ENCODE measurements at places on chromosomes 1 and 21.

GRCh38 chr1:51973587-51974474 is 16.7 kb downstream of the RAB3B start:
- DNase-seq: no peak

DNA sequence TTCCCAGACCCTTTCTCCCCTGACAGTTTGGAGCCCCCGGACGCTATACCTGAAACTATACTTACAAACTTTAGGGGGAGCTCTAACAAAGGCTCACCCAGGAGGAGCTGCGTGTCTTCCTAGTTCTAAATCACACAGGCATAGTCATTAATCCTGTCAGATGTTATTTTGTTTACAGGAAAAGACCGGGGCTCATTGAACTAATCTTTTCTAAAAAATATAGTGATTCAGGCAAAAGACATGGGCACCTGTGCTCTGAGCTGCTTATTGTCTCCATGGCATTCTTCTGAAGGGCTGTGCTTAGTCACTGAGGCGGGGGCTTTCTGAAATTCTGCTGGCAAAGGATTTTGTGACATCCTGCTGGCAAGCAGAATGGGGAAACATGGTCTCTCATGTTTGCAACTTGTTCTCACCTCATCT is 1577.0 kb downstream of the NCAM2 start:
- peak; percentile 52 for DNase-seq

DNA sequence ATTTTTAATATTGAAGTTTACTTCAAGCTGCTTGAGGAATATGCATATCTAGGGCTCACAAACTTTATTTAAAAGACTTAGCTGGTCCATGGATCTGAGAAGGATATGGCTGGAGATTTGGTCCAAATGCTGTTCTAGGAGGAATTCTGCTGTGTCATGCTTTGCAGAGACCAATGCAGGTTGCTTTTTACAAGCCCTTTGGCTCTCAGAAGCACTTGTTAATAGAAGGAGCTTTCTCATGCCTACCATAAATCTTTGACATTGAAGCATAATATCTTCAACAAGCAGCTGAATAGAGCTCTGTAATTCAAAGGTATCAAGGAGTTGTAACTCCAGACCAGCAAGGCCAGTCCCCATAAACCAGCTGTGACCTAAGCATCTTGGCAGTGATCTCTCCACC is 299.1 kb downstream of the HHAT start:
- DNase-seq: no peak

GRCh38 chr21:44802396-44803153 is 955 bp upstream of the UBE2G2 start:
- peak; percentile 36 for DNase-seq

DNA sequence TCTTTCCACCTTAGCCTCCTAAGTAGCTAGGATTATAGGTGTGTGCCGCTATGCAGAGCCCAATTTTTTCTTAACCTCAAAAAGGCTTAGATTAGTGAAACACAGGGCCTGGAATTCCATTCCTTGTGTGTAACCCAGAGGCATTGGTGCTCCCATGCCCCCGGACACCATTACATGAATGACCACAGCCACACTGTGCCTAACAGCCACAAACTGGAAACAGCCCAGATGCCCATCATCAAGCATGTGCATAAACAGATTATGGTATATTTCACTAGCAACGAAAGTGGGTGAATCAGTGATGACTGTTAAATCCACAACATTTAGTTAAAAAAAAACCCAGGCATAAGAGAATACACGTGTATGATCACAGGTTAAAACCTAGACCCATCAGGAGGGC is 24.4 kb downstream of the ADAM30 start:
- no peak for DNase-seq

DNA sequence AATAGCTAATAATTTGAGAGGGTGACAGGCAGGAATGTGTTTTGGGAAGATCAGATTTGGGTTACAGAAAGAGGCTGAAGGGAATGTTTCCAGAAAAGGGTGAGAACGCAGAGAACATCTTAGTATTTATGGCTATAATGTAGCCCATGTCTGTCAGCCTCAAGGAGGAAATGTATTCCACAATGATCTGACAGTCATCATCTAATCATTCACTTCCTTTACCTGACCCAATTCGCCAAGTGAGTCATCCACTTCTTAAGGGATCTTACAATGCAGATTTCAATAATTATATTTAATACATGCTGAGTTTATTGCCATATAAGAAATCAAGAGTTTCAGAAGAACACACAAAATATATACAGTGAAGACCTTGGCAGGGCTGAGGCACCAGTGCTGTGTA is 10.8 kb downstream of the TRIM45 start:
- no peak for DNase-seq

- peak; percentile 40 for DNase-seq
Measured at GRCh38 chr1:51234721-51235425, 1.2 kb upstream of the RNF11 start.

GRCh38 chr1:58724483-58724882 is 24.6 kb upstream of the MYSM1 start:
- no peak for DNase-seq

- no peak for DNase-seq
Measured at GRCh38 chr1:165389609-165390008, 33.1 kb upstream of the LMX1A start.

- no peak for DNase-seq
Measured at GRCh38 chr1:96651517-96651916, 70.1 kb upstream of the PTBP2 start.

Data from retina (tissue), 1 donor.